ENCODE measurements at places on chromosomes 7 and 10. TPM values are rescaled to one million over a fixed set of nuclear protein-coding genes. Genes with fewer than 3 reads are reported as not detected.

The TCERG1L gene
- total RNA-seq = 0.08 TPM

The TSPAN13 gene
- 41.3 TPM for total RNA-seq

The TRIM50 gene
- not detected for total RNA-seq

The STRIP2 gene
- total RNA-seq = 0.96 TPM

GRCh38 chr10:128324058-128324827 lies 198.0 kb upstream of the MKI67 start:
- peak; percentile 74 for DNase-seq

GRCh38 chr10:69957886-69958555 lies 94.6 kb upstream of the MACROH2A2 start:
- peak; percentile 42 for DNase-seq

DNA sequence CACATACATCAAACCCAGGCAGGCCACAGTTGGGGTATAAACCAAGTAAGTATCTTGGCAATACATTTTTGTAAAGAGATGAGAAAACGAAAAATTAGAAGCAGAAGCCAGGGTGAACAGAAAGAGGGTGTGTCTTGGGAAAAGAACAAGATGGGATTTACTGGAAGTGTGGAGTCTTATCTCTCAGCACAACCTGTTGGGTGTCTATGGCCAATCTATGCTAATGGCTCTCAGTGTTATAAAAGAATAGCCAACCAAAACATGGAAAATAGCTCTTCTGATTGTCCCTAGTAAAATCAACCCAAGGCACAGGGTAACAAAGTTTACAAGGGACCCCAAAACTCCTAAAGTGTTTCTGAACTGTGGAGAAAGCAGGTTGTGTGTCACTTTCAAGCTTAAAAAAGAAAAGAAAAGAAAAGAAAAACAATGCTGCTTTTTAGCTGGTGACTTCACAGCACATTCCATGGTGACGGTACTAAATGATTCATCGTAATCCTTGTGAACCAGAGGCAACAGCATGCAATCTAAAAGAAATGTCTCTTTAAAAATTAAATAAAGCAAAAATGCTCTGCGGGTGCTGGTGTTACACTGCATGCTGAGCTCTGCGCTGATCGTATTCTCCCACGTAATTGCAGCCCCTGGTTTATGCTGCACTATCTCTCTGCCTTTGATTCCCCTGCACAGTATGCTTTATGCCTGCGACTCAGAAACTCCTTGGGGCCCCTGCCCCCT lies 100.8 kb downstream of the C10orf90 start:
- no peak for DNase-seq

DNA sequence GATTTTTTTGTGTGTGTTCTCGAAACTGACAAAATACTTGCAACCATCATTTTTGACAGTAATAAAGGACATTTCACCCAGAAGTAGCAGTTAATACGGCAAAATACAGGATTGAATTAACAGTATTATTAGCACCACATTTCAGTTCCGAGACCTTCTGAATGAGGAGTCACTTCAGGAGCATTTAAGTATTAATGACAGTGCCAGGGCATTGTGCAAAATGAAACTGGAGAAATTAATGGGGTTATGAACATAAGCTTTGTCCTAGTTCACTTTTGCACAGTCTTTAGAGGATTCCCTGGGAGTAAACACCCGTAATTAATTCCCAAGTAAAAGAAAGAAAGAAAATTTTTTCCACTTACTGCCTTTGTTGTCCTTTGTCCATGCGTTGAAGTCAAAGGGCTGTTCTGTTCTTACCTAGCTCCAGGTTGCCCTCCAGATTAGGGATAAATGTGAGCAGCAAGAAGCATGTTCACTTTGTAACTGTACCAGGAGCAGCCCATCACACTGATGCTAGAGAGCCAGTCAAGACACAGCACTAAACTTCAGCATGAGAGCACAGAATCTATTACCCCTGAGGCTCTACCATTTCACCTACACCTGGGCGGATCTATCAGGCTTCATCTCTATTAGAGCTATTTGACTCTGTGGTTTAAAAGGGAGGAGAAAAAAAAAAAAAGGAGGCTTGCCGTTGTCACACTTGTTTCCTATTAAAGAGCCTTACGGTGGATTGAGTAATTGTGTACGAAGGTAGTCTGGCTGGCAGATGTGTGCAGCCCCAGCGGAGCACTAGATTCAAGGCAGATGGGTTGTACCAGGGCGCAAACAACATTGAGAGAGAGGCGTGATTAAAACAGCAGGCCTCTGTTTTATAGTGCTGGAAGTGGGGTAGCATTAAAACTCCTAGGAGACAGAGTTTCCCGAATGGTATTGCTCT lies 297.8 kb upstream of the SEMA3A start:
- no peak for DNase-seq

- DNase-seq = no peak
These were observed 60.1 kb upstream of the FAM171A1 start for GRCh38 chr10:15430969-15431771.

DNA sequence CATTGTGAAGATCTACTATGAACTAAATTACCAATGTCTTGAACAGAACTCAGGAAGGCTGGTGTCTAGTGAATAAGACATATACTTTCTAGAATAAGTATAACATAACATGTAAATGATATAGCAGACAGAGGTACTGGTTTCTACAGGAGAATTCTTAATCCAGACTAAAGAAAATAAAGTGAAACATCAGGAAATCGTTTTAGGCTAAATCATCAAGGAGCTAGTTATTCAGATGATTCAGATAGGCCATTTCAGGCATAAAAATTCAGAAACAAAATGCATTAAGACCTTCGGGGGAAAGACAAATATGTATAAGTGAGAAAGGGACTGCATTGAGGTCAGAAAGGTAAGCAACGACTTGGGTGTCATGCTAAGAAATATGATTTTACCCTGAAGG lies 170.6 kb downstream of the LRRN3 start:
- no peak for DNase-seq

DNA sequence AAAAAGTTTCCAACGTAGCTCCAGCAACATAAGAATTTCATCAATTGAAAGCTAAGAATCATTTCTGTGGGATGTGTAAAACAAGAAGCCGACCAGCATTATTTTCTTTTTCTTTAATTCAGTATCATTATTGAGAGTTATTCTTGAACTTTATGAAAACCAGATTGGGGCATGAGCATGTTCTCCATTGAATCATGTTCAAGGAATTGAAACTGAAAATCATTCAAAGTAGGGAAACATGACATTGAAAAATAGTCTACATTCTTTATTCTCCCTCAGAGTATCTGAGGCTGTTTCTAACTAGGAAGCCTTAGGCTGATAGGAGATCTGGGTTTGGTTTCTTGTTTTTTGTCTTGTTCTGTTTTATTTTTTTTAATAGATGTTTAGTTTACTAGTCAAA lies 253.7 kb downstream of the DYNC1I1 start:
- no peak for DNase-seq

GRCh38 chr7:129951226-129952085 lies 1.3 kb downstream of the UBE2H start:
- peak; percentile 51 for DNase-seq

DNA sequence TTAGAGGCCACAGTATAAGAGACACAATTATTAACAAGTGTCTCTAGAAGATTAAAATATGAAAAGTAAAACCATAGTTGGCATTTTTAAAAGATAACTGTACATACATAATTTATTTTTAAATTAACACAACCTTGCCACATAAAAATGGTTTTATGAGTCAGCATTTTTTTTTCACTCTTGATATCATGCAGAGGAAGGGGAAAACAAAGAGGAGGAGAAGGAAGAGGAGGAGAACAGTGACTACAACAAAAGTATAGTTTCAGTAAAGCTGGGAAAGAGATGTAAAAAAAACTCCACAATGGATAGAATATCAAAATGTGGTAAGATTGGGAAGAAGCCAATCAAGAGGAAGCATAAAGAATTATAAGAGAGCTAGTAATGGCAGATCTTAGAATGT lies 34.0 kb downstream of the CH25H start:
- DNase-seq = no peak

- no peak for DNase-seq
These were observed 2.0 kb upstream of the PLPP4 start for GRCh38 chr10:120455004-120455403.

GRCh38 chr10:127417031-127417430 lies 132.1 kb upstream of the NPS start:
- no peak for DNase-seq

DNA sequence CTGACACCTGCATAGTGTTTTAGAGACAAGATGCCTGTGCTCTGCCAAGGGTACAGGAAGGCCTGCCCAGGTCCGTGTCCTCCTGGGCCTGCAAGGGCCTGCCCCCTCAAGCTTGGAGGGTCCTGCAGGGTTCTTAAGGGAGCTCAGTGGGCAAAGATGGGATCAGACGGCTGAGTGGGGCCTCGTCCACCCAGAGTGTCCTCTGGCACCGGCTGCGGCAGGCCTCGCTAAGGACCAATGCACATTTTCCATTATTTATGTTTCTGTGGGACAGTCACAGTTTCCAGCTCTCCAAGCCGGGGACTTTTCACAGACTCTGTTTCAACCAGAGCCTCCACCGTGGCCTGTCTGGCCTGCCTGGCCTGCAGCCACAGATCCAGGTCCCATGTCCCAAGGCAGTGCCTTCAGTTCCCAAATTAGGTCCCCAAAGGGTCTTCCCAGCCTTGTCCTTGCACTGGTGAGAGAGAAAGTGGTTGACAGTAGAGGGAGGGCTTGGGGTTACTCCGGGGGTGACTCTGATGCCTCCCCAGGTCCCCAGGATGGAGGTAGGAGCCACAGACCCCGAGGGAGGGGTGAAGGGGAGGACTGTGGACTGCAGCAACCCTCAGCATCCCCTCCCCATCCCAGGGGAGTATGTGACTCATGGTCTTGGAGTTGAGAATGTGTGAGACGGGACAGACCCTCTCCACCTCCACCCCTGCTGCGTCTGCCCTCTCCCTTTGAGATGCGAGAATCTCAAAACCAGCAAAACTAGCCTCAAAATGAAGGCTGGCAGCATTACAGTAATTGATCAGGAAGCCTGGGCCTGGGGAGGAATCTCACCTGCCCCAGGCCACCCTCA lies 14.8 kb downstream of the MYL10 start:
- DNase-seq = no peak

DNA sequence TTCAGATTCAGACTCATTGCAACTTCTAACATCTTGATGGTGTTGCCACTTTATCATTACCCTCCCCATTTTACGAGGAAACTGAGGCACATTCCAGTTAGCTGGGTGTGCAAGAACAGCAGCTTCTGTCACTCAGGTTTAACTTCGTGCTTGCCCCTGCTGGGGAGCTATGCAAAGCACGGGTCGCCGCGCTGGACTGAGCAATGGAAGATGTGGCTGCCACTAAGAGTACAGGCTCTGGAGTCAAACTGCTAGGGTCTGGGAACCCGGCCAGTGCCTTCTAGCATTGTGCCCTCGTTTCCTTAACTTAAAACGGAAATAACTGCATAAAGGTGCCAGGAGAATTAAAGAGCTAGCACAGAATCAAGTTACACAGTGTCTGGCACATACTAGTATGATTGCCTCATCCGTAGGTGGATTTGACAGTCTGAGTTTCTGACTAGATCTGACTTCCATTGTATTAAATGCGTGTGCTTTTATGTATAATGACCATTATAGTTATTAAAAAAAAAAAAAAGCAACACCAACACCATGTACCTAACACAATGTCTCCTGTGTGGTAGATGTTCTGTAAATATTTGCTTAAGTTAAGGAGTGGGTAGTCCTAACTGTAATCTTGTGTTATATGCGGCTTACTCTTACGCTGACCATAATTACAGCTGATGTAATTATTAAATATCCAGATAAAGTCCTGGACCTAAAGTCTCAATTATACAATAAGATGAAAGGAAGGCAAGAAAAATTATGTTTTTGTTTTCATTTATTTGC lies 842 bp downstream of the ZNF22 start:
- DNase-seq = peak; percentile 85

DNA sequence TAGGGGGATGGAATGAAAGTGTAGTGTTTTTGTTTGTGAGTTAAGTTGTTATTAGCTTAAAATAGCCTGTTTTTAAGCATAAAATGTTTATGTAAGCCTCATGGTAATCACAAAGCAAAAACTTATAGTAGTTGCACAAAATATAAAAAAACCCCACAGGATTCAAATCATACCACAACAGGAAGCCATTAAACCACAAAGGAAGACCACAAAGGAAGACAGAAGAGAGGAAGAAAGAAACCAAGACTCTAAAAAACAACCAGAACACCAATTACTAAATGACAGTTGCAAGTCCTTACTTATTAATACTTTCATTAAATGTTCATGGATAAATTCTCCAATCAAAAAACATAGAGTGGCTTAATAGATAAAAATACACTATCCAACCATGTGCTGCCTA lies 63.6 kb downstream of the ANKRD7 start:
- DNase-seq = no peak

DNA sequence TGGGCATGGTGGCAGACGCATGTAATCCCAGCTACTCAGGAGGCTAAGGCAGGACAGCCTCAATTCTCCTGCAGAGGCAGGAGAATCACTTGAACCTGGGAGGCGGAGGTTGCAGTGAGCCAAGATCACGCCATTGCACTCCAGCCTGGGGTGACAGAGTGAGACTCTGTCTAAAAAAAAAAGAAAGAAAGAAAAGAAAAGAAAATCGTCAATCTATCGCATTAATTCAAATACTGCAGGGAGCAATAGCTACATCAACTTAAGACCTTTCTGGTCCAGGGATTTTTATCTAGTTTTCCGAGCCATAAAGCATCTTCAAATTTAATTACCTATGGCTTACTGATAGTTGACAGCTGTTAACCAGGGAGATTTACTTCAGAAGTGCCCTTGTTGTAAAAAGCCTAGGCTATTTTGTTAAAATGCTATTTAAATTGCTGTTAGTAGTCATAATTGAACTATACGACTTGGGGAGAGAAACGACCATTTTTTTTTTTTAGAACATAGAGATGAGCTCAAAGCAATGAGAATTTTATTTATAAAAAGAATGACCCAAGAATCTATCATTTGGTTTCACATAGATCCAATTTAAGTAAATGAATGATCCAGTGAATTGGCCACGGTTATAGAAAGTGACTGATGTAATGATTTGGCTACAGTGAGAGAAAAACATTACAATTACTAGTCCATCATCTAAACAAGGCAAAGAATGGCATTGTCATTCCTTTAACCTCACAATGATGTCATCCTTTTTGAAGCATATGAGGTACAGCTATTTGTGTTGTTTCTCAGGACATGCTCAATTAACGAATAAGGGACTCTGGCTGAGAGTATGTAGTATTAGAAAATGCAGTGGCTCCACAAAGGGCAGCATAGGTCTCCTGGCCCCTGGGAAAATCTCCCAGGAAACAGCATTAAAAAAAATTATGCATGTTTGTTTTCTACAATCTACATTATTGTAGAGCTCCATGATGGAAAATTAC lies 85.3 kb downstream of the SEMA3C start:
- DNase-seq = no peak

Measured in left lobe of liver (tissue), 2 donors.